Neural crest cell (in vitro differentiated cells): ENCODE measurements at places on chromosomes 1 and 21. TPM values are rescaled to one million over a fixed set of nuclear protein-coding genes. Genes with fewer than 3 reads are reported as not detected.
A peak's percentile ranks its signal among the peaks of the same experiment; 100 is the strongest.

DNA sequence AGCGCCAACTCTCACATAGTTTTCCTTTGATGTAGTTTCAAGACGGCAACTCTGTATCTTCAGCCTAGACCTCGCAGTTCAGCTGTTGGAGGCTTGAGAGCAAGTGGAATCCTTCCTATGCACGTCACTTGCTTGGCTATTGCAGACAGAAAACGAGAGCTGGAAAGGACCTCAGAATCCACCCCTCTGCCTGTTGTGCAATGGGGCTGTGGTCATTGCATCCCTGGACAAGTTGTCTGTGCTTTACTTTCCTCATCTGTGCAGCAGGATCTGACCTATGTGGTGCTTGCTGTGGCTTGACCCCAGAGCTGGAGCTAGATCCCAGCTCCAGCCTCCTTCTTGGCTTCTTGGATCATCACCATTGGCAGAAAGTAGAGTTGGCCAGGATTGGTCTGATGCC is 50.0 kb upstream of the IGSF21 start:
- DNase-seq = no peak

Gene GFI1
- total RNA-seq = 0.11 and 0.16 TPM in 2 replicates

DNA sequence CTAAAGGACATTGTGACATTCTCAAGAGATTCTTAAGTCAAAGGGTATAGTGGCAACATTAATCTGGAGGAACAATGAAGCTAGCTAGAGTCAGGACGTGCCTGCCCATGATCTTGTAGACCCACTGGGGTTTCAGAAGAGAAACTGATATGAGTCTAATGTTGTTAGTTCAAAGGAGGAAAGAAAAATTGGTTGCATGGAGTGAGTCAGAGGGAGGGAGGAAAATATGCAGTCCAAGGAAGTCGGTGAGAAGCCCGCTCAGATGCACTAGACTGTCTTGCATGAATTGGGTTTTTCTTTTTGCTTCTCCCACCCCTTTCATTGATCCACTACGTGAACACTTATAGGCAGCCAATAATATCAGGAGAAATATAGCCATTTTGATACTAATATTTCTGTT is 53.8 kb upstream of the SYT14 start:
- DNase-seq = no peak

DNA sequence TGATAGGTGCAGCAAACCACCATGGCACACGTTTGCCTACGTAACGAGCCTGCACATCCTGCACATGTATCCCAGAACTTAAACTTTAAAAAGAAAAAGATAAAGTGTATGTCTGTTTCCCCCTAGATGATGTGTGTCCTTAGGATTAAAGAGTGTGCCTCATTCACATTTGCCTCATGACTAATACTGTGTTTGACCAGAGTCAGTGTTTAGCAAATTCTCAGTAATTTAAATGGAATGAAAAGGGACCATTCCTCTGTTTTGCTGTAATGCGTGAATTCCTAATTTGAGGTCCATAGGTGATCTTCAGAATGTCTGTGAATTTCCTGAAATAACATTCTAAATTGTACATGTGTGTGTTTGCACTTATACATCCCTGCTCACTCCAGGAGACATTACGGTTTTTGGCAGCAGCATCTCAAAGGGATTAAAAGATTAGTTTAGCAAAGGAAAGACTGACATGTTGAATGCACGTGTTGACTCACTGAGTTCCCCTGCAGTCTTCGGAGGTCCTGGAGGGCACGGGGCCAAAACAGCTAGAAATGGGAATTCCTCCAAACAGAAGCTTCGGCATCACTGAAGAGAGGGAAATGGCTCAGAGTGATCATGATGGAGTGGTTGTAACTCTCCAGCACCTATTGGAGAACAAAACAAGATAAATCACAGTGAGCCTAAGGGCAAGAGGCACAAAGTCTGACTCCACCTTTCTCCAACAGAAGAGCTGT is 19.1 kb upstream of the SLC35F3 start:
- no peak for DNase-seq

DNA sequence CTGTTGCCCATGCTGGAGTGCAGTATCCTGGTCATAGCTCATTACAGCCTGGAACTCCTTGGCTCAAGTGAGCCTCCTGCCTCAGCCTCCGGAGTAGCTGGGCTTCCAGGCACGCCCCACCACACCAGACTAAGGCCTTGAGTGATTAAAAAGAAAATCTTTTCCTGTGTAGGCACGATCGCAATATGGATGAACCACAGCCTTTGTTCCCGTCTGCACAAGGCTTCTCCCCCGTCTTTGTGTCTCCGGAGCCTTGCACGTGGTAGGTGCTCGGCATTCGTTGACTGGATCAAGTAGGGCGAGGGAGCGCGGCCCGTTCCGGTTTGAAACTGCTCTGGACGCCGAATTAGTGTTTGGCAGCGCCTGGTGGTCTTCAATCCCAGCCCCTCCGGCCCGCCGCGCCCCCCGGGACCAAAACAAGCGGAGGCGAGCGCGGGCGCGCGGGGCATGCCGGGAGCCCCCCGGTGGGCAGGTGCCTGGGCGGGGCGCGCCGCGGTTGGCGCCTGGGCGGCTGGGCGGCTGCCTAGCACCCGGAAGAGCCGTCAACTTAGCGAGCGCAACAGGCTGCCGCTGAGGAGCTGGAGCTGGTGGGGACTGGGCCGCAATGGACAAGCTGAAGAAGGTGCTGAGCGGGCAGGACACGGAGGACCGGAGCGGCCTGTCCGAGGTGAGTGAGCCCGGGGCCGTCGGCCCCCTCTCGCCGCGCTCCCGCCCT is at the start of gene SFT2D2:
Gene SFT2D2, plus strand, starts transcription at position 529 of the 715 bp plus-strand sequence. Its CDS starts 76 bp downstream, at position 605.
- DNase-seq = peak; percentile 64

GRCh38 chr1:219120624-219121544 is 52.8 kb upstream of the LYPLAL1 start:
- DNase-seq = no peak

Gene OR2AK2
- total RNA-seq = not detected in 2 replicates

Gene MCOLN2
- total RNA-seq = 0.52 and 1.0 TPM in 2 replicates

GRCh38 chr1:65949933-65950332 is 157.2 kb downstream of the PDE4B start:
- DNase-seq = no peak

GRCh38 chr21:32562915-32563314 is 22.4 kb downstream of the TCP10L start:
- no peak for DNase-seq

Gene ANKRD45
- 2.7 and 3.2 TPM in 2 replicates for total RNA-seq

Gene WNT3A
- not detected in 2 replicates for total RNA-seq

DNA sequence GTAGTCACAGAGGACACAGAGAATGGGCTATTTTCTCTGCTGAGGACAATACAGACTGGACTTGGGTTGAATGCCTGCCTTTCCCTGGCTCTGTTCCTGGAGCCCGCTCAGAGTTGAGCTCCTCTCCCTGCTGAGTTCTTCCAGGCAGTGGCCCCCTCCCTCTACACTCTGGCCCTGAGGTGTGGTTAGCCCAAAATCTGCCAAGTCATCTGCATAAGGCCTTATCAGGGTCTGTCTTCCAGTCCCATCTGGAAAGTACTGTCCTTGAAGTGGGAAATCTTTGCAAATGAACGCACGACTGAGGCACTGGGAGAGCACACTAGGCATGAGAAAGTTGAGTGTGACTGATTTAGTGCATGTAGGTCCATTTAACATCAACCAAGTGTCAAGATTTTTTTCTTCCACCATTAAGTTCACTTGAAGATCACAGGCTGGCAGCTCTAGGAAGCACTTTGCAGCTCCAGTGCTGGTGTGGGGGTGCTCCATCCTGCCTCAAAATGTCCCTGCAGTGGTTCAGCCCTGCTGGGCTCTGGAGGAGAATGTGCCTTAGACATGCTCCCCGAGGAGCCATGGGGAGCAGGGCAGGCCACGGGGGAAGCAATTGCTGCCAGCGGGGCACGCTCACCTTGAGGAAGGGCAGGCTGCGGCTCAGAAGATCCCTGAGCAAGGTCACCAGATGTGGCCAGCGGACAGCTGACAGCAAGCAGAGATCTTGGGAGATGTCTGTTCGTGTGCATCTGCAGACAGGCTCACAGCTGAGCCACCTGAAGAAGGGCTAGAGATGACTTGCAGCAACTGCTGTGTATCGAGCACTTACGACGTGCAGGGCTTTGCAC is 41.5 kb downstream of the IER5 start:
- no peak for DNase-seq

- no peak for DNase-seq
Observed at GRCh38 chr1:41431490-41432350, 52.8 kb downstream of the EDN2 start.

DNA sequence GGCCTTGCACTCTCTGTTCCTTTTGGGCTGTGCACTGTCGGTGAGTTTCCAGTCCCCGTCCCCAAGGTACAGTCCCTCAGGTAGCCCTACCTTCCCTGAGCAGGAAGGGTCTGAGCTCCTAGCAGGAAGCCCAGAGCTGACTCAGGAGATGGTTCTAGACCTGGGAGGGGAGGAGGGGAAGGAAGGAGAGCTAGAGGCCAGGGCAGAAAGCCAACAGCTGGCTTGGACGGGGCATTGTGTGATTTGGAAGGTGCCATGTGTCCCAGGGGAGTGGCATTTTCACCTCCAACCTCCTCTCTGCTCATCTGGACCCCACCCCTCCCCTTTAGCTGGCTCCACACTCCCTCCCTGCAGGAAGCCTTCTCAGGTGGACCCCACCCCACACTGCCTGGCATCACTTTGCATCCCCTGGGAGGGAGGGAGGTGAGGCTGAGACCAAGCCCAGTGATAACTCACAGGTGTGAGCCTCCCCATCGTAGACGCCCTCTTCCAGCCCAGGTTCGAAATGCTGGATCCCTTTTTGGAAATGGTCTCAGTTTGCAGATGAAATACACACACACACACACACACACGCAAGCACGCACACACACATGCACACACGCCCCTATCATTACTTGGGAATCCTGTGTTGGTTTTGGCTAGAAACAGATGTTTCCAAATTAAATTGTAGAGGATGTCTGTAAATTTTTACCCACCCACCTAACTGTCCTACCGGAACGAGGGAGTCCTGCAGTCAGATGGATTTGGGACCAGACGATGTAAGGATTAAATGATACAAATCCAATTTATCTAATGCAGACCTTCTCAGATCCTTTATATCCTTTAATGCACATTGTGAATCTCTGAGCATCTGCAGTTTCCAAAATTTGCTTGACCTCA is 19.7 kb upstream of the IFNLR1 start:
- DNase-seq = no peak

DNA sequence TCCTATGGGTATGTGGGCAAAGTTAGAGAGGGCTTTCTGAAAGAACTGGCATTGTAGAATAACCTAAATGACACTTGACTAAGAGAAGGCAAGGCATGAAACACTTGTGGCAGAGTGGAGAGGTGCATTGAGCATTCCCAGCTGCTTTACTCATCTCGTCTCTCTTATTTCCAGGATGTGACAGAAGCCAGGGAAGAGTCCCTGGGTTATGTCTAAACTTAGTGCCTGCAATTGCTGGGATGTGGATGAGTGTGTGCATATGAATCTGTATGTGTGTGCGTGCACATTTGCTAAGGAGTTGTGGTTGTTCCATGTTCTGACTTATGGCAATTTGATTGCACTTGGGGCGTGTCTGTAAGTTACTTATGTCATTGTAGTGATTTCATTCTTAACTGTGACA is 1326.5 kb upstream of the B3GALT2 start:
- DNase-seq = no peak

Gene TNFRSF1B
- 3.1 and 3.3 TPM in 2 replicates for total RNA-seq

- no peak for DNase-seq
Observed at GRCh38 chr21:17688912-17689874, 76.5 kb upstream of the BTG3 start.

Gene TIMM17A
- 59.6 and 63.9 TPM in 2 replicates for total RNA-seq

GRCh38 chr1:169941982-169942830 is 48.5 kb upstream of the SCYL3 start:
- no peak for DNase-seq

DNA sequence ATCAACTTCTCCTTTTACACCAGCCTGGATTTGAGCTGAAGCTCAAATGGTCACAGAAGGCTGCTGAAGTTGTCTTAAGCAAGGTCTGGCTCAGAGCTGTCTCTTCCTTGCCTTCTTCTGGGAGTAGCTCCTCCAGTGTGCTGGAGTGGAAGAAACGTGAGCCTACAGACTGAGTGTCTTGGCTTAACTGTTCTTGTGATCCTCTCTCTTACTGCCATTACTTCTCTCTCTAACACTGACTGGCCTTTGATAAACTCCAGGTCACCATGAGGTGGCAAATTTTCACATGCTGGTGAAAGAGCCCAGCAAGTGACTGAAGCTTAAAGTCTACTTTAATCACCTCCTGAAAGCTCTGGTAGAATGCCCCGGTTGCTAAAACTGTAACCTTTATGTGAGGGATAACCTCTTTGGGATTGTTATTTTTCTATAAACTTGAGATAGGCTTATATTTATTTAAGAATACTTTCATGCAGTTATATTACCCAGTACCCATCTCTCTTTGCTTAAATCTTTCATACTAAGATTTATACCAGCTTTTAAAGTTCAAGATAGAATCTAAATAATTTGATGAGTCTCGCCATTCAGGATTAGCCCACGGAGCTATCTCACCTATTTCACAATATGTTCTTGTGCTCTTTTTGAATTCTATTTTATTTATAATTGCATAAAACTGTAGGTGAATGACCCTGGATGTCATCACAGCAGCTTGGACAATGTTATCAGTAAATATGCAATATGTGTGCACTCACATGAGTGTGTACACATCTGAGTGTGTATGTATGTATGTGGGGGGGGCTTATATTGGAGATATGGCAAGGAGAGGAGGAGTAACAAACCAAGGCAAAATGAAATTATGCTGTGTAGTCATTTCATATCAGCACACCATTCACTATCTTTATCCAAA is 924.0 kb downstream of the LTN1 start:
- no peak for DNase-seq

GRCh38 chr1:145827966-145828365 is 4.0 kb downstream of the POLR3C start:
- no peak for DNase-seq

Gene GSTM3
- total RNA-seq = 56.5 and 62.0 TPM in 2 replicates

Gene IKBKE
- total RNA-seq = 7.6 and 8.6 TPM in 2 replicates

GRCh38 chr21:33185852-33186251 is 43.9 kb upstream of the IFNAR2 start:
- DNase-seq = no peak

- no peak for DNase-seq
Observed at GRCh38 chr1:62071695-62072094, 123.0 kb upstream of the L1TD1 start.
